ENCODE measurements at places on chromosomes 5 and 9.

- no peak for DNase-seq
Observed at GRCh38 chr9:133355881-133356357, 368 bp downstream of the SURF1 start.

- DNase-seq = peak; percentile 38
Observed at GRCh38 chr9:27528886-27529315, 713 bp downstream of the MOB3B start.

- no peak for DNase-seq
Observed at GRCh38 chr5:29504411-29504810, 1689.1 kb upstream of the CDH6 start.

GRCh38 chr9:129778469-129778868, 24.5 kb upstream of the TOR1B start:
- DNase-seq = no peak

DNA sequence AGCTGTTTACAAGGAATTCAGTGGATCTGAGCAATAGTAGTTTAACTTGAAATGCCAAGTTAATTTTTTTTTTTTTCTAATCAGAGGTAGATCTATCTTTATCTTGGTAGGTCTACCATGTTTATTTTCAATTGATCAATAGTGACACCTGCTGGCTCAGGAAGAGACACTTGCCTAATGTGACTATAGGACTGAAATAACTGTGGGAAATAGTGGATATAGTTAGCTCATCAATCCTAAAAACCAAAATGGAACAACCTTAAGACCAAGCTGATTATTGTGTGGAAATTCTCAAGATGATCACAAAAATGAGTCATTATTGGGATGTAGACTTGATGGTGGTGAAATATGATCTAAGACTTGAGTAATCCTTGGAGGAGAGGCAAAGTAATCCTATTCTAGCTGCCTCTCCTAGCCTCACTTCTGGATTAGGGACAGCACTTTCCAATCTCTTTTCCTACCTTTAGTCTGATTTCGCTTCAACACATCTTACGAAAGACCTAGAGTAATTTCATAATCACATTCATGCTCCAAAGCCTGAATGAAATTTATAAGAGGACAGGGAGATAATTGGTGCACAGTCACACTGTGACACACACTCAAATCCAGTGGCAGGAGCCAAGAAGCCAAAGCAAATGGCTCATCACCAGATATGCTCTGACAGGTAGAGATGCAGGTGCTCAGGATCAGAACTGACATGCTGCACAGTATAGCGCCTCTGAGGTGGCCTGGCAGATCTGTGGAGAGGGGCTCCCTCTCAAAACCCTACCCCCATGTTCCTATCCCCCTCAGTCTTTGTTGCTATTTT, 156.3 kb downstream of the HMHB1 start:
- no peak for DNase-seq

GRCh38 chr5:72326306-72326649, 6.1 kb downstream of the PTCD2 start:
- no peak for DNase-seq

DNA sequence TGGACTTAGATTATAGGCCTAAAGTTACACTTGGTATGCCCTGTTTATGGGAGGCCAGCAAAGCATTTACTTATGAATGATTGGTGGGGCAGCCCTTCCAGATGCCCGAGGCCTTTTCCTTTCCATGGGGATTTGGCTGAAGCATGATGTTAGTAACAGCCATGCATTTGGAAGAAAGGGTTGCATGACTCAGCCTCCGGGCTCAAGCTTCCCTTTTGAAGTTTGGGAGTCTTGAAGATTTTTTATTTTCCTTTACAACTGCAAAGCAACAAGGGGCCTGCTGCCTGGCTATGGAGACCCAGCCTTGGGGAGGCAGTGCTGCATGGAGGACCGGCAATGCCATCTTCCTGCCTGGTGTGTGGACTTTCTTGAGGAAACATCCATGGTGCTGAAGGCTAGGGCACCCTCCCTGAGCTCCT, 244.7 kb downstream of the ICE1 start:
- no peak for DNase-seq

DNA sequence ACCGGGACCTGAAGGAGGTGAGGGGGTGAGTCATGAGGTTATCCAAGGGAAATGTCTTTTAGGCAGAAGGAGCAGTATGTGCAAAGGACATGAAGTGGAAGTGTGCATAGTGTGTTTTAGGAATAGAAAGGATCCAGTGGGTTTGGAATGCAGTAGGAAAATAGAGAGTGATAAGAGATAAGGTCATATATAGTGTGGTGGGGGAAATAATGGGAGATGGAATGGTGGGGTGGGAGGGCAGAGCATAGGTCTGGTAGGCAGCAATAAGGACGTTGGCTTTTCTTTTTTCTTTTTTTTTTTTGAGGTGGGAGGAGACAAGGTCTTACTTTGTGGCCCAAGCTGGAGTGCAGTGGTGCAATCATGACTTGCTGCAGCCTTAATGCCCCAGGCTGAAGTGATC, 17.8 kb downstream of the SNX24 start:
- no peak for DNase-seq

- no peak for DNase-seq
Observed at GRCh38 chr5:178249191-178249989, 16.8 kb upstream of the PHYKPL start.

- no peak for DNase-seq
Observed at GRCh38 chr9:13140843-13141592, 138.5 kb downstream of the MPDZ start.

GRCh38 chr5:79750611-79751510, 61.2 kb downstream of the CMYA5 start:
- no peak for DNase-seq

DNA sequence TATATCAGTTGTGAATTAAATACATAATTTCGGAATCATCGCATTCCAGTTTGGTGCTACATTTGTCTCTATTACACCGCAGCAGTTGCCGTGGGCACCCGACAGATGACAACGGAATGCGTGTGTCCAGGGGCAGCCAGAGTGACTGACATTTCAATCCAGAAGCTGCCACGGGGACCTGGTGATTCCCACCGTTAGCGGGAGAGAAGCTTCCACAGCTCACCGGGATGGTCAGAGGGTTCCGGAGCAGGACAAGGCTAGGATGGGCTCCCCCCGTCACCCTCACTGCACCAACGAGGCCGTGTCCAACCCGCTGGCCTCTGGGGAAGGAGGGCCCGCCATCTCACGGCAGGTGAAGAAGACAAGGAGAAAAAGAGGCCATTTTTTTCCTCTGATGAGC, 86.8 kb downstream of the GTF3C4 start:
- no peak for DNase-seq

DNA sequence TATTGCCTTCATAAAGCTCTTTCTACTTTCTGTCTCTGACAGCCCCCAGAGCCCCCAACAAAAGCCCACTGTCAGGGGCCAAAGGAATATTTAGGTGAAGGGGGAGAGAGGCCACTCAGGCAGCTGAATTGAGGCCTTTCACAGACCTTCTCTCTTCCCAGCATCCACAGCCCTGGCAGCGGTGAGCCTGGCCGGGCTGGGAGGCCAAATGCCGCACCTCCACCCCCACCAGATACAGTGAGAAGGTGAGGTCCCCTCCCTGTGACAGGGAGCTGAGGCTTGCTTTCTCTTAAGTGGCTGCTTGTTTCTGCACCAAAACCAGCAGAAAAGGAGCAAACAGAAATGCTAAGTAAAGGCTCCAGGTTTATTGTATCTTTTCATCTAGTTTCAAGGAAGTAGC, 168.1 kb downstream of the ROR2 start:
- DNase-seq = no peak

DNA sequence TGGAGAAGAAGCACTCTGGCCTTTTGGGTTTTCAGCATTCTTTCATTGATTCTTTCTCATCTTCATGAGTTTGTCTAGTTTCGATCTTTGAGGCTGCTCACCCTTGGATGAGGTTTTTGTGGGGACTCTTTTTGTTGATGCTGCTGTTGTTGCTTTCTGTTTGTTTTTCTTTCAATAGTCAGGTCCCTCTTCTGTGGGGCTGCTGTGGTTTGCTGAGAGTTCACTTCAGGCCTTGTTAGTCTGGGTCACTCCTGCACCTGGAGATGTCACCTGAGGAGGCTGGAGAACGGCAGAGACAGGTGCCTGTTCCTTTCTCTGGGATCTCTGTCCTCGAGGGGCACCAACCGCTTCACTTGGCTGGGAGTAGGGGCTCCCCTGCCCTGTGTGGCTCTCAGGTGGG, 14.0 kb downstream of the RANBP17 start:
- no peak for DNase-seq

GRCh38 chr5:150521522-150521817, 13.5 kb downstream of the NDST1 start:
- no peak for DNase-seq

DNA sequence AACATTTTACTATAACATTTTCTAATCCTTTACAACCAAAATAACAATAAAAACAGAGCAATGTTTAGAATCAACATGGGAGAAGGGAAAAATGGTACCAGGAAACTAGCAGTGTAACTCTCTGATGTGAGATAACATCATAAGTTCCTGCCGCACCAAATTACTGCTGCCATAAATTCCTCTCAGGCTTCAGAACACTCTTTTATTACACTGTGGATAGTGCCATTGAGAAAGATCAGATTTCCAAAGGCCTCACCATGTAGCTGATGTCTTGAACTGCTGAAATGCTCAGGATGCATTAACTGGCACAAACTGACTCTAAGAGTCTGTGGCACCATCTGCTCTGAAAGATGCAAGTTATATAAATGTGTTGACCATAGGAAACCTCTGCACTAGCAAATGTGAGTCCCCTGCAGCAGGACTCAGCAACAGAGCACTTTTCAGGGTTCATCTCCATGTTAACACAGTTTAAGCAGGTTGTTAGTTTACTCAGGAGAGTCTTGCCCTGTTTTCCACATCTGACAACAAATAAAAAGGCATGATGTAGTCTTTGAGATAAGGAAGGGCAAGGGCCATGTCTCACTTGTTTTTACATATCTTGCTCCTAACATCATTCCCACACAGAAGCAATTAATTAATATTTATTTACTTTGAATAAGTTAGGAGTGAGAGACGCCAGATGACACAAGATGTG, 218.1 kb downstream of the CETN3 start:
- DNase-seq = no peak

DNA sequence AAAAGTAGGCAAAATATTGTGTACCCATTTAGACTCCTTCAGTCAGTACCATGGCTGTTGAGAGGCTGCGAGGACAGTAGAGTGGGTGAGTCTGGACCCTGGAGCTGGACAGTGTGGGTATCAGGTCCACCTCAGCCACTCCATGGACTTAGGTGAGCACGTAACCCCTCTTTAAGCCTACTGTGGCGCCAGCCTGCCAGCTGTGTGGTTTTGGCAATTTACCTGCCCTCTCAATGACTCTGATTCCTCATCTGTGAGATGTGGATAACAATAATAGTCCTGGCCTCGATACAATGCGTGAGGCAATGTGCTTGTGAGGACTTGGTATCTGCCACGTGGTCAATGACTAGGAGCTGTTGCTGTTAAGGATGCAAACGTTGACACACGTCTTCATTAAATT, 17.9 kb downstream of the SLC1A3 start:
- DNase-seq = no peak

DNA sequence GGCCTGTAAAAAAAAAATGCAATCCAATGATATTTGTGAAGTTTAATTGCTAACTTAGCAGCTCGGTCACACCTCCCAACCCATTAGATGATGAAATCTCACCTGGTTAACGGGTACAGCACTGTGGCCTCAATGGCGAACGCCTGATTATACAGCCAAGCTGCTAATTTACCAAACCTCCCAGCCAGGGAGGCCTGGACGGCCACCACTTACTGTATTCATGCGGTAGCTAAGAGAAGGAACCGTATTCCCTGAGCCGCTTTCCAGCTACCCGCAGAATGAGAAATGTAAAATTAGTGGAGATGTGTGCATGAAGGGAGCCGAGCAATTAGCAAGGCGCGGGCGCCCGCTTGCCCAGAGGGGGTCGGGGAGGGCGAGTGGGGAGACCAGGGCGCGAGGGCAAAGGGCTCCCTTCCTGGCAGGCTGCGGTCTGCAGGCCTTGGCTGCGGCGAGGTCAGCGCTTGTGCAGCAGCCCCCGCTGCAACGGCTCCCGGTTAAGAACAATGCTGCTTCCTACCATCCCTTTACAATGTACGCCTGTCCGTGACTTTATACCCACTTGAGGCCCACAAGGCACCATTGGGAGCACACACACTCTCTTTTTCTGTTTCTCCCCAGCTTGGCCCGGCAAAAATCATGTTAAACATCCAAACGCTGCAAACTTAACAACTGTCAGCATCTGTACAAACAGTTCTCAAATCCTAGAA, 70.4 kb upstream of the TBCA start:
- DNase-seq = no peak

GRCh38 chr5:167602067-167602466, 689.4 kb upstream of the WWC1 start:
- no peak for DNase-seq

DNA sequence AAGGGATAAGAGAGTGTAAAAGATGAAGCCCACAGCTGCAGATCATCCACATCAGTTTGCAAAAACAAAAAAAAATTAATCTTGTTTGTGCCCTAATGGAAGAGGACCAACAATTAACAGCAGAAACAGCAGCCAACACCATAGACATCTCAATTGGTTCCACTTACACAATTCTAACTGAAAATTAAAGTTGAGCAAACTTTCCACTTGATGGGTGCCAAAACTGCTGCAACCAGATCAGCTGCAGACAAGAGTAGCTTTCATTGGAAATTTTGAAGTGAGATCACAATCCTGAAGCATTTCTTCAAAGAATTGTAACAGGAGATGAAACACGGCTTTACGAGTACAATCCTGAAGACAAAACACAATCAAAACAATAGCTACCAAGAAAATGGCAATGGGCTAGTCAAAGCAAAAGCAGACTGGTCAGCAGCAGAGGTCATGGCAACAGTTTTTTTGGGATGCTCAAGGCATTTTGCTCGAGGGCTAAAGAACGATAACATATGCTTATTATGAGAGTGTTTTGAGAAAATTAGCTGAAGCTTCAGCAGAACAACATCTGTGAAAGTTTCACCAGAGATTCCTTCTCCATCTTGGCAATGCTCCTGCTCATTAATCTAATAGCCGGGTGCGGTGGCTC, 4.1 kb upstream of the RBM27 start:
- DNase-seq = no peak

GRCh38 chr9:112970939-112971338, 41.1 kb downstream of the ZNF883 start:
- no peak for DNase-seq

Measured in stimulated activated CD4-positive, alpha-beta T cell treated with anti-CD3 and anti-CD28 coated beads, Interleukin-12 subunit alpha, Interleukin-12 subunit beta, amount 100 ng/mL, for 4 hours (primary cell).